Cortex of kidney (tissue), 1 donor: ENCODE measurements at places on chromosomes 1 and 21.

DNA sequence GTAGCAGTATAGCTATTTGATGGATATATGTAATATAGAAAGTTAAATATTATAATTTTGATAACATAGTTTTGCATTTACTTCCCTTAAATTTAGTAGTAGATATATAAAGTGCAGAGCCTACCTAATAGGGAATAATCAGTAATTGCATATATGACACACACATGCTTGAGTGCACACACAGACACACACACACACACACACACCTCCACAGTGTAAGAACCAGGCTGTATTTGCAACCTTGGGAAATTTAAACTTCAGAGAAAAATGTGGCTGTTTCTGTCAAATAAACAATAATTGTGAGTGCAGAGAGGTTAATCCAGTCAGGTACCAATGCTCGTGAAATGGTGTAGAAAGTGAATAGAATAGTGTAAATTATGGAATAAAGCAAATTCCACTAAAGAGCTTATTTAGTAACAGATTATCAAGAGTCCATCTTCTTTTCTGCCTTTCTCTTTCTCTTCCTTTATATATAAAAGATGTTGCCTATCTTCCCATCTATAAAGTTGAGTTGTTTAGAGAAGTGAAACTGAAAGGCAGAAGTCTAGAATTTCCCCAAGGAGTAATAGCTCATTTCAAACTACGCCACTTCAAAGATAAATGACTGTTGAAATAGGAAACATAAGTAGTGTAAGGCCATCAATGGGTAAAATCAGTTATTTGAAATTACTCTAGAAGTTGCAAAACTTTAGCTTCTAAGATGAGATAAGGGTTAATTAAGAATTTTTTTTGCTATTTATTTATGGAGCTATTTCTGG, 273.7 kb downstream of the SRGAP2C start:
- no peak for DNase-seq

DNA sequence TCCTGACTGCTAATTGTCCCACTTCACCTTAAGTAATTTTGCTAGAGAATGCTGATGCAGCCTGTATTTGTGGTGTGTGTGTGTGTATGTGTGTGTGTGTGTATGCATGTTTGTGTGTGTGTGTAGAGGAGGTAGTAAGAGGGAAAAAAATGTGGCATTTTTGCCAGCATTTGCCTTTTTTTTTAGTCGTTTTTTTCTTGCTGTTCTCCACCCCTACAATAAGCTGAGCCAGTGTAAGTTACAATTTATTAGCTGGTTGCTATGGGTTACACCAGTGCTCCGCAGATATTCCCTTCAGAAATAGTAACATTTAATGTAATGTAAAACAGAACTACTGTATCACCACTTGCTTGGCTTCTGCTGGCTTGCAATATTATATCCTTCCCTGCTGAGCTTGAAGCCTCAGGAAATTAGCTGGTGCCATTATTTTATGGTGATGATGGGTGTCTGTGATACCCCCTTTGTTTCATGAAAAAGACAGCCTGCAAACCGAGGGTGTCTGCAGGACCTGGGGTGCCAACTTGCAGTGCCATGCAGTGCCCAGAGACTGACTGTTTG, 23.4 kb upstream of the IGSF3 start:
- no peak for DNase-seq

- DNase-seq = no peak
These were observed 35.9 kb downstream of the NCMAP start for GRCh38 chr1:24591781-24592180.

- DNase-seq = no peak
These were observed 184.6 kb downstream of the LMO4 start for GRCh38 chr1:87513255-87513654.

- no peak for DNase-seq
These were observed 44.9 kb downstream of the HHAT start for GRCh38 chr1:210373628-210373877.

DNA sequence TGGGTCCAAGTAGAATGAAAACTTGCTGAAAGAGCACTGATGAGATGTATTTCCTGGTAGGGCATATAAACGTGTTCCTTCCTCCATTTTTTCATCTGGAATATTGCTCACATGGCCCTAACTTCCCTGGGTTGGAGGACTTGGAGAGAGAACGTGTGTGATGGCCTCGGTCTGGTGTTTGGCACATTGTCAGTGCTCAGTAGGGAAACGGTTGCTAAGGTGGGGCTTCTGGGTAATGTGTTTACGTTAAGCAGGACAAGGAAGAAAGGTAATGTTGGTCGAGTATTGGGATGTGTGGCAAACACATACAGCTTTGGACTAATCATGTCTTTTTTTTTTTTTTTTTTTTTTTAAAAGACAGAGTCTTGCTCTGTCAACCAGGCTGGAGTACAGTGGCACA, 6.2 kb downstream of the TTF2 start:
- no peak for DNase-seq

DNA sequence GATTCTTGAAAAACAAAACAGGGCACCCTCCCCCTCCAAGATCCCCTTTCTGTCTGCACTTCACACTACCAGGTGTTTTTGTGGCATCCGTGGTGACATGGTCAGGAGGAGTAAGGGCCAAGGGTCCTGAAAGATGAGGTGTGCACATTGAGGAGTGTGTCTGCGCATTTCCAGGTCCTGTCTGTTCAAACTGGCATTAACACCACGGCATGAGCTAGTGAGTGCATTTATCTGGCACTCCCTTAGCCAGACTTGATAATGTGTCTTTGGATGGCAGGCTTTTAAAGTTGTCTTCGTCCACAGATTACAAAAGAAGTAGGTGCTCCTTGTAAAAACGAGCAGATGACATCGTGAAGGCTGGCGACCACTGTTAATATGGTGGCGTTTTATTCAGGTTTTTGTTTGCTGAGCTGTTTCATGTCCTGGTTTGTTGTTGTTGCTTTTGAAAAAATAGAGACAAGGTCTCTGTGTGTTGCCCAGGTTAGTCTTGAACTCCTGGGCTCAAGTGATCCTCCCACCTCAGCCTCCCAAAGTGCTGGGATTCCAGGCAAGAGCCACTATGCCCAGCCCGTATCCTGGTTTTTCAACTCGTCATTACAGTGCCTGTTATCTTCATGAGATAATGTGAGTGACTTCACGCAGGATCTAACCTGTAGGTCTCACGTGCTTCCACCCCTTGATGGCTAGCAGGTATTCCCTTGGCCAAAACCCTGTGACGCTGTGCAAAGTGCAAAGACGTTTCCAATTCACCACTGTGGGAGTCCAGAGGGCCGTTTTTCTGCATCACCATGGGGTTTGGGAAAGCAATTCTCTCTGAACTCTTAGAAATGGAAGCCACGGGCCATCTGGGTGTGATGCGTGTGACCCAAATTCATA, 4.2 kb downstream of the TMEM51 start:
- no peak for DNase-seq

DNA sequence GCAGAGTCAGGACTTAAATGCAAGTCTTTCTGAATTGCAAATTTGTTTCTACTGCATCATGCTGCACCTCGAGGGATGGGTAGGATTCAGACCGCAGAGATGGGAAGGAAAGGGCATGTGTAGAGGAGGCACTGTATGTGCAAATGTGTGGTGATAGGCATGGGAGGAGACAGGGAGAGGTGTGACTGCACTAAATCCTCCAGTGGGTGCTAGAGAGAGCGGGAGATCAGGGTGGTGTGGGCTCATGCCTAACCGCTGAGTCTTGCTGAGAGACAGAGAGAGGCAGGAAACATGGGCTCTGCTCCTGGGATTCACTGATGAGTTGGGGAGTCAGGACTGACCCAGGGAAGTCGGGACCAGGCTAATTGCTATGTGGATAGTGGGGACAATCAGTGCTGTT, 61.1 kb downstream of the PTPRU start:
- no peak for DNase-seq

- DNase-seq = no peak
These were observed 14.3 kb downstream of the ADARB1 start for GRCh38 chr21:45088729-45089128.

GRCh38 chr1:246592695-246593094, 26.4 kb downstream of the CNST start:
- DNase-seq = no peak

DNA sequence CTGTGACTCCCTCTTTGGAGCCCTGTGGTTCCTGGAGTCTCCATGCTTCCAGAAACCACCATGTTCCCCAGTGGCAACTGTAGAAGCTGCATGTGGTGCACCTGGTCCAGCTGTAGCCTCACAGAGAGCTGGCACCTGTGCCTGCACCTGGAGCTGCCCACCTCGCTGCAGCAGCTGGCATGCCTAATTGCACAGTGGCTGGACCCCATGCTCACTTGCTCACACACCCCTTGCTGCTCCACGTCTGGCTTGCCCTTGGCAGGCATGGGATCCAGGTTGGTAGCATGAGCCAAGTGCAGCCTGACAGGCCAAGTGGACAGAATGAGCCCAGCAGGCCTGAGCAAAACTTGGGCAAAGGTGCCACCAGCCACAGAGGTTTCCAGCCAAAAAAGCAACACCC, 680.1 kb downstream of the MATN1 start:
- no peak for DNase-seq

GRCh38 chr1:47629201-47629600, 191.4 kb downstream of the FOXD2 start:
- no peak for DNase-seq

DNA sequence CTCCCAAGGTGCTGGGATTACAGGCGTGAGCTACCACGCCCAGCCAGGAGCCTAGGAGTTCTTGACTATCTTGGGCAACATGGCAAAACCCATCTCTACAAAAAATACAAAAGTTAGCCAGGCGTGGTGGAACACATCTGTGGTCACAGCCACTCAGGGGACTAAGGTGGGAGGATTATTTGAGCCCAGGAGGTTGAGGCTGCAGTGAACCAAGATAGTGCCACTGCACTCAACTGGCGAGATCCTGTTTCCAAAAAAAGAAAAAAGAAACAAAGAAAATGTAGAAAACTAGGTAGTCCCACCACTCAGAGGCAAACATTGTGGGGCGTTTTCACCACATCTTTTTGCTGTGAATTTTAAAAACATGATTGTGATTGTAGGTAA, 141.3 kb downstream of the ZZZ3 start:
- DNase-seq = no peak

- no peak for DNase-seq
These were observed 87.4 kb upstream of the C1orf21 start for GRCh38 chr1:184299406-184299790.

- no peak for DNase-seq
These were observed 139.1 kb upstream of the ZC3H11B start for GRCh38 chr1:219751870-219752507.

DNA sequence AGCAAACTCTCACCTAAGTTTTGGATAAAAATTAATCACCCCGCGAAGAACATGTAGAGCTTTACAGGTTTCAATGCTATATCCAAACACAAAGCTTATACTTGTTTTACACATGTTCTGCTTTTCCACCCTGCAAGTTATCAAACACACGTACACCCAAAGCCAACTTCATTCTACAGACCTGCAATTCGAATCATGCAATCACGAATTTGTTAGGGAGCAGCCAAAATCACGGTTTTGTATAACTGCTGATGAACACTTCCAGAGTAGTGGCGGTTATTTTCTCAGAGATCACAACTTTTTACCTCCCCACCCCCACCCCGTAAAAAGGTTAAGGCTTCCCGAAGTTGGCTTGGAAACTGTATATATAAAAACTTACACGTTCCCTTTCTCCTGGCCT, 1.4 kb downstream of the HMGN1 start:
- DNase-seq = no peak

DNA sequence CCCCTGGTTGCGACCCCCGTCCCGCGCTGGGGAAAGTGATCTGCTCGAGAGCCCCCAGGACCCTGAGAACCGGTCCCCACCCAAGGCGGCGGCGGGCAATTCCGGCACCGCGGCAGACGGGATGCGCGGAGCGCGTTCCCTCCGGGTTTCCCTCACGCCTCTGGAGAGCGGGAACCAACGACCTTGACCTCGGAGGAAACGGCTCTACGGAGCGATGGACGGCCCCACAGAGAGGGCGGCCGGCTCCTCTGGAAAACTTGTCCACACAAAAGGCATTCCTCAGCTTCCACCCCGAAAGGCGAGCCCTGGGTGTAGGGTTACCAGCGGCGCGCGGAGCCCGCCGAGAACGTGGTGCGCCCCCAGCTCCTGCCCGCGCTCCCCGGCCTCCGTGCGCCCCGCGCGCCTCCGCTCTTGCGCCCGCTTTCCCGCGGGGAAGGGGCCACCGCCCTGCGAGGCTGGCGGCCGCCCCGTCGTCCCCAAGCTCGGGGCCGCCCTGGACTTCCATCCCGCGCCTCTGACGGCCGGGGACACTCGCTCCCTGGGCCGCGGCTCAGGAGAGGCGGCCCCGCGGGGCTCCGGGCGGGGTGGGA, 391 bp upstream of the KIAA1614 start:
- no peak for DNase-seq

- no peak for DNase-seq
These were observed 1.9 kb downstream of the TFF1 start for GRCh38 chr21:42364304-42364865.

DNA sequence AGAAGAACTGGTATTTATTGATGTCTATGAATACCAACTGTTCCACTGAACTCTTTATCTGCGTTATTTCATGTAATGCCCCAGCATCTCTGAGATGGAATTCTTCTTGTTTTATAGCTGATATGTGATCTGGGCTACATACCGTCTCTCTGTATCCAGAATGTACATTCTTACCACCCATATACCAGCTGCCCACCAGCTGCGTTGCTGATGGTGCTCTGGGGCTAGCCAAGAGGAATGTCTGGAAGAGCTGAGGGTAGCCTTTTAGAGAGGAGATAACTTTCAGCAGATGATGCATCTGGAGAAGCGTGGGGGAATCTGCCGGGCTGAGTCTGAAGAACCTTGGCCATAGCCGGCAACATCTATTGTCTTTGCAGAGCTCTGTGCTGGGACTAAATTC, 137.5 kb downstream of the RYR2 start:
- no peak for DNase-seq
